Anterior cingulate cortex (tissue), 58 donors: ENCODE measurements at places on chromosomes 6 and 20.

DNA sequence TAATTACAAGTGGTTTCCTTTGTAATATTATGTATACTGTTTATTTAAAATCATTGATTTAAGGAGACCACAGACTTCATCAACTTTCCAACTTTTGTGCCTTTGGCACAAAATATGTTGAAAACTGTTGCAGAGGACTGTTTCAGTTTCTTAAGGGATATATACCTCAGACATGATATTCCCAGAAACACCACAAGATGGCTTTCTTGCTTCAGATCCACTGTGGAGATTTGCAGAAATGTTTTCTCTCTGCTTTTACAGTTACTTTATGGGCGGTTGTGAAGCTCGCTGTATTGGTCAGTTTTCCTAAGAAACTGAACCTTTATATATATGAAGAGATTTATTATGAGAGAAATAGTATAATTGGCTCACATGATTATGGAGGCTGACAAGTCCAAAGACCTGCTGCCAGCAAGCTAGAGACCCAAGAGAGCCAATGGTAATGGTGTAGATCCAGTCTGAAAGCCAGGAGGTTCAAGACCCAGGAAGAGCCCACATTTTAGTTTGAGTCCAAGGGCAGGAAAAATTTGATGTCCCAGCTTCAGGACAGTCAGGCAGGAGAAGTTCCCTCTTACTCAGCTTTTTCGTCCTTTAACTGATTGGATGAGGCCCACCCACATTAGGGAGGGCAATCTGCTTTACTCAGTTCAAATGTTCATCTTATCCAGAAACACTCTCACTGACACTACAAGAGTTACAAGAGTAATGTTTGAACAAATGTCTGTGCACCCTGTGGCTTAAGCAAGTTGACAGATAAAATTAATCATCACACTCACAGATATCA, 12.8 kb downstream of the ME1 start:
- DNase-seq: no peak

- no peak for DNase-seq
These were observed 10.3 kb downstream of the ZNF337 start for GRCh38 chr20:25686081-25687067.

DNA sequence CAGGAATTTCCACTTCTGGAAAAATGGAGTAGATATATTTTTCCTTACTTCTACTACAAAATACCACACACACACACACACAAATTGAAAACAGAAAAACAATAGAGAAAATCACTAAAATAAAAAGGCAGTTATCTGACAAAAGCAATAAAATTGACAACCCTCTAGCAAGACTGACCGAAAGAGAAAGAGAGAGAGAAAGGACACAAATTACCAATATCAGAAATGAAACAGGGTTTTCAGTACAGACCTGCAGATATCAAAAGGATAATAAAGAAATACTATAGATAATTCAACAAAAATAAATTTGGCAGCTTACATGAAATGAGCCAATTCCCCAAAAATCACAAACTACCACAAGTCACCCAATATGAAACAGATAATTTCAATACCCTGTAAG, 104.7 kb downstream of the OPRM1 start:
- DNase-seq: no peak

DNA sequence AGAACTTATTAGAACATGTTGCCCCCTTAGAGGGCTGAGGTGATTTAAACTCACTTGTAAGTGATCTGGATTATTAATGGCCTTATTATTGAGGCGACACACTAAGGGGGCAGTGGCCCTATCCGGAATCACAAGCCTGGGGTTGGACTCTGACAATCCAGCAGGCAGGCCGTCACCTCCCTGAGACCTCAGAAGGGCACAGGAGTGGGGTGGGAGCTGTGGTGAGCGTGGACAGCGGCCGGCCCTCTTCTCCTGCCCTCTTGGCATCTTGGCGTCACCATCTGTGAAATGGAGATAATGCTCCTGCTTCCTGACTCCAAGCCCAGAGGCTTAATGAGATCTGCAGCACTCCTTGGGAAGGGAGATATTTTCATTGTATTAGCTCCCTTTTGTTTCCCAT, 15.6 kb upstream of the UQCC2 start:
- DNase-seq: no peak

DNA sequence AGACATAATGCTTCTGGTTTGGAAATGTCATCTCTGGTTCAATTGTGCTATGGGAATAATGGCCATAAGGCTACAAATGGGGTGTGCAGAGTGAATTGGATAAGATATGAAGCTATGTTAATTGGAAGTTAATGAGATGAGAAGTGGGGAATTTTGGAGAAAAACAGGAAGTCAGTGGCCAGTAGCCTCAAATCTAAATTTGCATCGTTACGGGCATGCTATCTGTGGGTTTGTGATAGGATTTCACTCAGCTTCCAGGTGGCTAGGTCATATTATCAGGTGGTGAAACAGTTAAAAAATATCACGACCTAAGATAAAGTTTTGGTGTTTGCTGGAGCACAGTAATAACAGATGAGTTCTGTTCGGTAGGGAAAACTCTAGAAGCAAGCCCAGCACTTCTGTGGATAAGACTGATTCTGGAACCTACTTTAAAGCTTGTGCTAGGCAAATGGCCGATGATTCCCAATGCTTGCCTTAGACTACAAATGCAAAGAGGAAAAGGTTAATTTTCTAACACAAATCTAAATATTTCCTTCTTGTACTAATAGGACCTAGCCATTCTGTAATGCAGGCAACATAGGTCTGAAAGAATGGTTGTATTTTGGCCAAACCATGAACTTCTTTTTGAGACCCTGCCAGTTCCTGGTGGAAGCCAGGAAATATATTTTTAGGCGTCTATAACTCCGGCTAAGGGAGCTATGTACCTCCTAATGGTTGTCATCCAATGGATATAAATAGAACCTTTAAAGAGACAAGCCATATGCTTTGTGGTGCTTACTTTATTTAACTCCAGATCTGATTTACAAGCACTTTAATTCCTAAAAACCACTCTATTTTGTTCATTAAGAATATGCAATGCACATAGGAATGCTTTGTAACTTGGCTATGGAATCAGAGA, 111.0 kb downstream of the PLCB1 start:
- no peak for DNase-seq

- DNase-seq: no peak
These were observed 10.0 kb upstream of the SLC4A11 start for GRCh38 chr20:3248993-3249347.

DNA sequence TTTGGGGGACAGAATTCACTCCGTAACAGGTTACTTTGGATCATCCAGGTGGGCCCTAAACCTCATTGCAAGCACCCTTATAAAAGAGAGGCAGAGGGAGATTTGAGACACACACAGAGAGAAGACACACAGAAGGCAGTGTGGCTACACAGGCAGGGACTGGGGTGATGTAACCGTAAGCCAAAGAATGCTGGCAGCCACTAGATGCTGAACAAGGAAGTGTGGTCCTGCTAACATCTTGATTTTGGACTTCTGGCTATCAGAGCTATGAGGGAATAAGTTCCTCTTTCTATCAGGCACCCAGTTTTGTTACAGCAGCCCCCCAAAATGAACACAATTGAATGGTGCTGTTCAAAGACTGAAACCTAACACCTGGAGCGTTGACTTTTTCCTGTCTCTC, 191.3 kb upstream of the MYLIP start:
- DNase-seq: no peak

- DNase-seq: no peak
These were observed 299.1 kb downstream of the FOXC1 start for GRCh38 chr6:1908784-1909183.

GRCh38 chr20:61875221-61875885, 190.3 kb downstream of the TAF4 start:
- DNase-seq: no peak

DNA sequence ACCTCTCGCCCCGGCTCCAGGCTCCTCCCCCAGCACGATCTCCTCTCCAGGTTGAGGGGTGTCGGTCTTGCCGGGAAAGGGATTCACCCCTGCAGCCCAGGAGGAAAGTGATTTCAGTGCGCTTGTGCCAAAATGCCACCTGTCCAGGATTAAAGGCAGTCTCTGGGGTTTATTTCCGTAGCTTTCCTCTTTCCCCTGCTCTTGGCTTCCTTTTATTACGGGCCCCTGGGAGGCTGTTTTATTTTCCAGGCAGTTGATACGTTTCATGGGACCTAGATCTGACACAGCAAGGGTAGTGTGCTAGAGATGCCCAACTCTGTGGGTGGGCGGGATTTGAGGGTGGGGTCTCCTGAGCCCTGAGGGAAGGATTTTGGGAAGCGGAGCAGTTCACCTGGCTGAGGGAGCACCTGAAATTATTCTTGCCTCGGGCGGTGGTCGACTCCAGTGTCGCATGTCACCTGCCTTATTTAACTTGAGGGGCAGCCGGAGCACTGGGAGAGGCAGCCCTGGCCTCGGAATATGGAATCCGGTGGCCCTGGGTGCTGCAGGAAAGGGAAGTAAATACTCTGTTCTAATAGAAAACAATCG, 9.5 kb upstream of the NKX2-2 start:
- DNase-seq: no peak

GRCh38 chr6:111992851-111993250, 61.1 kb upstream of the CCN6 start:
- no peak for DNase-seq

DNA sequence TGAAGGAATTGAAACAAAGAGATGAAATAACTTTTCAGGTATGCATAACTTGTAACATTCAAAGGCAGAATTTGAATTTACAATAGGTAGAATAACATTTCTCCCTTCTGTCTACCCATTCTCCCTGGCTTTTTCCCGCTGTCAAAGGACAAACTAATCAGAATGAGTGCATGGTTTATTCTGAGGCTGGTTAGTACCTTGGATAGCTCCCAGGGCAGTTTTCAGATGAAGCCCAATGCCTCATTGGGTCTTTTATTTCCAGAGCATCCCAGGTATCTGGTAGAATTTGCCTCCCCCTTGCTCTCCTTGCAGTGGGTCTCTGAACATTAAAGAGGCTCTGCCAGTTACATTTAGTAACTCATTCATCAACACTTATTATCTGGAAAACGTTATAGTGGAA, 665.5 kb downstream of the BCKDHB start:
- no peak for DNase-seq

DNA sequence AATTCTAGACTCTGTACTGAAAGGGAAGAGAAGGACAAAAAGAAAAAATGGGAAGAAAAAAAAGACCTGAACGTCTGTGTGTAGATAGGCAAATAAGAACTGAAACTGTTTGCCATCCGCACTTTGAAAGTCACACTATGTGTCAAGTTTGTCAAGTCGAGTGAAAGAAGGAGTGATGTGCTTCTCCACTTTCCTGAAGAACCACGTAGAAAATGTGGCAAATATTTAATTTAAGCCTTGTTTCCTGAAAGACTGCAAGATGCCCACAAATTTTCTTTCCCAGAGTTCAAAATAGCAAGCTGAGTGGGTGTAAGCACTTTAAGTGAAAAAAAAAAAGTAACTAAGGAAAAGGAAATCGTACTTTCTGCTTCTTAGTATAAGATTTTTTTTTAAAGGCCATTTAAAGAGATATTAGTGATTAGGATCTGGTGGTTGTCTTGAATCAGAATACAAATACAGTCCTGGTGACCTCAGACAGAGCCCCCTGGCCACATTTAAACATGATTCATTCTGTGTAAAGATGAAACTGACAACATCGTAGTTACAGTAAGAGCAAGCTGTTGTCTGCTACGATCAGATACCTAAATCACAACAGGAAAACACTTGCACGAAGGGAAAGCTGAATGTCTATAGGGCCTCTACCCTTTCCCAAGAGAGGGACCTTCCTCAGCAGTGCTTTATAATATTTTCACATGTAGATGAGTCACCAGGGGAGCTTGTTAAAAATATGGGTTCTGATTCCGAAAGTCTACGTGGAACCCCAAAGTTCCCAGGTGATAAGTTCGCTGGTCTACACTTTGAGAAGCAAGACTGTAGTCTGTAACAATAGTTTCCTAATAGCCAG, 102.3 kb downstream of the HIVEP2 start:
- DNase-seq: no peak

DNA sequence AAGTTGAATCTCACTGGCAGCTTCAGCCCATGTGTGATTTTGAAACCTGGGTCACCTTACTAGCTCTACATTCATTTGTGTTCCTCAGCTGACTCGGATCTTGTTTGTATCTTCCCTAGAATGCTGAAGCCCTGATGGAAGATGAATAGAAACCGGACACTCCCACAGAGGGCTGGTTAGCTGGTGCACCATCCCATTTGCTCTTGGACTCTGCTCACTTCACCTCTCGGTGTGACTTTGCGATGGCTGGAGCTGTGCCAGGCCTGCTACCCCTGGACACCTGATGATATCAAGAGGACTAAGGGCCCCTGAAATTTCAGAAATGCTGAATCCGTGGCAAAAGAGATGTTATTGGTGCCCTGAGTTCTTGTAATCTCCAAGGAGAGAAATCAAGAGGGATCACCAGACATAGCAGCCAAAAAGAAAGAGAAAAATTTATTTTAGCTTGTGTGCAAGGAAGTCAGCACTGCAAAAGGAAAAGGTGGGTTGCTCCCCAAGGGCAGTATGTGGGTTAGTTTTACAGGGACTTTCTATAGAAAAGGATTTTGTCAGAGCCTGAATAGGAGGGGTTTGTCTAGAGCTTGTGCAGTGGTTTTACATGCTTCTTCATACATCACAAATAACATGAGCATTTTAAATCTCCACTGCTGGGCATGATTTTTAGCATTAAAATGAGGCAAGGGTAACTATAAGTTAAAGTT, 426.3 kb upstream of the NOX3 start:
- DNase-seq: no peak

GRCh38 chr6:111088668-111089003, 1.3 kb downstream of the SLC16A10 start:
- DNase-seq: no peak

DNA sequence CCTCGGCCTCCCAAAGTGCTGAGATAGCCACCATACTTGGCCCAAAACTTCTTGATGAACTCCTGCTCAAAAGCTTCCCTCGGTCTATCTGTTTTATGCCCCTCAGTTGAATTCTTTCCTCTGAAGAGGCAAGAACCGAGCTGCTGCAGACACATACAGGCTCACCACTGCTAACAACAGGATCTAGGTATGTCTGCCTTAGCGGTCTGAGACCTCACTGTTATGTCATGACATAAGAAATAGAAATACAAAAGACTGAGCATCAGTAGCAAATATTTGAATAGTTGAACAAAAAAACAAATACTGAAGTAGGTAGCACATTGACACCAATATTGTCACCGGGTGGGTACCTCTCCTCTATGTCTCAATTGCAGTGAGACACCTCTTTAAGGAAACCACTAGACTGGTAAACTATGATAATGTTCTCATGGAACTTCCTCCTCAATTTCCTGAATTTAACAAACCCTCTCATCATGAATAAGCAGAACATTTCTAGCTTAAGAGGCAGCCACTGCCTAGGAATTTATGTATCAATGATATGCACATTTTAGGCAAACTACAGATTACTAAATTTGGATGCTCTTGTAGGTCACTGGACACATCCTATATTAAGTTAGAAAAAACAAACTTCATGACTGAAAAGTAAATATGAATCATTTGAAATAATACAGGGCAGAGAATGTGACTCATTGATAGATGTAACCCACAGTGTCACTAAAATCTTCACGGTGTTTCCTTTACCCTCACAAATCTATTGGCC, 9.4 kb upstream of the STXBP5 start:
- DNase-seq: no peak

GRCh38 chr6:153503810-153504209, 372.7 kb upstream of the RGS17 start:
- DNase-seq: no peak
